ENCODE measurements at places on chromosomes 2 and 18. TPM values are rescaled to one million over a fixed set of nuclear protein-coding genes. Genes with fewer than 3 reads are reported as not detected.

FHOD3 gene
- 9.9 TPM for total RNA-seq

TDRD15 gene
- not detected for total RNA-seq

PPP4R3B gene
- 52.0 TPM for total RNA-seq

MYL1 gene
- not detected for total RNA-seq

PECR gene
- 16.9 TPM for total RNA-seq

FABP1 gene
- total RNA-seq: not detected

DOK6 gene
- total RNA-seq: 0.77 TPM

GYPC gene
- 63.7 TPM for total RNA-seq

RBM44 gene
- 0.19 TPM for total RNA-seq

PGAP1 gene
- 5.2 TPM for total RNA-seq

OBSL1 gene
- 26.6 TPM for total RNA-seq

IL36A gene
- total RNA-seq: not detected

RNF25 gene
- total RNA-seq: 24.5 TPM

MYOM1 gene
- total RNA-seq: 0.38 TPM

HOXD13 gene
- not detected for total RNA-seq

TEKT4 gene
- total RNA-seq: not detected

ASPRV1 gene
- under 0.01 TPM for total RNA-seq

GPR17 gene
- total RNA-seq: not detected

DLX2 gene
- total RNA-seq: 0.96 TPM

APOB gene
- total RNA-seq: not detected

PRADC1 gene
- total RNA-seq: 46.8 TPM

LRRTM4 gene
- not detected for total RNA-seq

GALNT14 gene
- 1.7 TPM for total RNA-seq

SERPINB5 gene
- total RNA-seq: under 0.01 TPM

ST6GAL2 gene
- total RNA-seq: under 0.01 TPM

CXCR4 gene
- 0.85 TPM for total RNA-seq

PLB1 gene
- total RNA-seq: 0.96 TPM
